ENCODE measurements at places on chromosomes 12 and 14.

DNA sequence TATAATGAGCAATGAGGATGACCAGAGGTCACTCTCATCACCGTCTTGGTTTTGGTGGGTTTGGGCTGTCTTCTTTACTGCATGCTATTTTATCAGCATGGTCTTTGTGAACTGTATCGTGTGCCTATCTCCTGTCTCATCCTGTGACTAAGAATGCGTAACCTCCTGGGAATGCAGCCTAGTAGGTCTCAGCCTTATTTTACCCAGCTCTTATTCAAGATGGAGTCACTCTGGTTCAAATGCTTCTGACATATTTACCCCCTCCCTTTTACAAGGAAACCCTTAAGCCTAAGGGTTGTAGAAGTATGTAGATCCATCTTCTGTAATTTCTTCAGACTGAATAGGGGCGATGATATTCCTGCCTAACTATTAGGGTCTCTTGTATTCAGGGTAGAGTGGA is 8.4 kb downstream of the IFI27L1 start:
- DNase-seq: no peak

DNA sequence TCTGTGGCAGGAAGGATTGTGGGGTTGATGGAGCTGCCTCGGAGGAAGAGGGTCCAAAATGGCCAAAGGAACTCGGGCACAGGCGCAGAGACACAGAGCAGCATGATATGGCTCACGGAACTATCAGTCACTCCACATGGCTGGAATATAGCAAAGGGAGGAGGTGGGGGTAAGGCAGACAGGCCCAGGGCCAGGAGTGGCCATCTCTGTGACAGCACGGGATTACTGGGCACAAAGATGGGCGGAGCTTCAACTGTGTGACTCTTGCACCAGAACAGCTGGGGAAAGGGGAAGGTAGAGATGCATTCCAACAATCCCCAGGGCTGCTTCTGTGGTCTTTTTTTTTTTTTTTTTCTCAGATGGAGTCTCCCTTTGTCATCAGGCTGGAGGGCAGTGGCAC is 24.8 kb upstream of the EML1 start:
- DNase-seq: no peak

- DNase-seq: no peak
Observed at GRCh38 chr14:71244341-71244740, 337.1 kb downstream of the PCNX1 start.

GRCh38 chr12:780750-781379 is 28.5 kb downstream of the WNK1 start:
- DNase-seq: no peak

- no peak for DNase-seq
Observed at GRCh38 chr14:76597387-76597786, 163.9 kb upstream of the VASH1 start.

GRCh38 chr14:22282417-22282816 is 306.6 kb downstream of the DAD1 start:
- DNase-seq: peak; percentile 31

- DNase-seq: no peak
Observed at GRCh38 chr12:39503439-39503838, 60.5 kb upstream of the KIF21A start.

Measured in AML-193 (cell line).